ENCODE measurements at places on chromosomes 11 and 22. TPM values are rescaled to one million over a fixed set of nuclear protein-coding genes. Genes with fewer than 3 reads are reported as not detected.

DNA sequence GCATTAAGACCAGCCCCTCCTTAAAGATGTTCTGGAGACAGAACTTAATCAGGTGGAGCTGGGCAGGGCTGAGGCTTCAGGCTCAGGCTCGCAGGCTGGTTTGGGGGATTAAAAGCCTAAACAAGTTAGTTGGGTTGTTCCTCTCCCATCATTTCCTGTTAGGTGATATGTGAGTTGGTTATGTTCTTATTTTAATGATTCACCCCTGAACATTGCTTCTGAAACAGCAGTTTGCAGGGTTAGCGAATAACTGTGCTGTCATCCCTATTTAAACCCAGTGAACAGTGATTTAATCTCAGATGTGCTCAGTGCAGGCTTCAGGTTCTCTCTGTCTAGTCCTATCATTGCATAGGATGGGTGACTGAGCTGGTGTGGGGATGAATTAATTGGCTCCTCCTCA, 47.4 kb upstream of the BIRC3 start:
- DNase-seq, result no peak

DNA sequence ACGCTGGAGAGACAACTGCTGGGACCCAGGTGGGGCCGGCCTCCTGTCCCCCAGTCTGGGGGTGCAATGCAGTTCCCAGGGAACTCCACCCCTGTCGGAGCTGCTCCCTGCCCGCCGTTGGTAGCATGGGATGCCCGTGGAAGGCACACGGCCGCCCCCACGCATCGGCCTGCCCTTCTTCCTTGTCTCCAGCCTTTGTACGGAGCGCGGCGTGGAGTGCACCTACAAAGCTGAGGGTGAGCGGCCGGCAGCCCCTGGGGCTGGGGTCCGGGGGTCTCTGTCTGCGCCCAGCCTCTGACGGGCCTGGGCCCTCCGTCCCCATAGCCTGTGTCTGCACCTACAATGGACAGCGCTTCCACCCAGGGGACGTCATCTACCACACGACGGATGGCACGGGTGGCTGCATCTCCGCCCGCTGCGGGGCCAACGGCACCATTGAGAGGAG, 23.2 kb downstream of the MUC5AC start:
- DNase-seq, result no peak

DNA sequence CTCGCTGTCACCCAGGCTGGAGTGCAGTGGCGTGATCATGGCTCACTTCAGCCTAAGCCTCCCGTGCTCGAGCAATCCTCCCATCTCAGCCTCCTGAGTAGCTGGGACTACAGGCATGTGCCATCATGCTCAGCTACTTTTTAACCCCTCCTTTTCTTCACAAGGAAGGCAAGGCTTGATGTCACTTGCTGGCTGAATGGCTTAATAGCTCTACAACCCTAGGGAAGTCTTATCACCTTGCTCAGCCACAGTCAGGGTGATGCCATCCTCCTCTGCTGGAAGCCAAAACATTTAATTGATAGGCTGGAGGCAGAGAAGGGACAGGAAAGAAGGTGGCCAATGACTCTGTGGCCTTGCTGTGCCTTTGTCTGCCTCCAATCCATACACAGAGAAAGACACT, 131.9 kb downstream of the MED15 start:
- no peak for DNase-seq

GRCh38 chr11:106858200-106858599, 160.1 kb downstream of the GUCY1A2 start:
- no peak for DNase-seq

GRCh38 chr11:107472966-107473365, 15.3 kb upstream of the CWF19L2 start:
- no peak for DNase-seq

DNA sequence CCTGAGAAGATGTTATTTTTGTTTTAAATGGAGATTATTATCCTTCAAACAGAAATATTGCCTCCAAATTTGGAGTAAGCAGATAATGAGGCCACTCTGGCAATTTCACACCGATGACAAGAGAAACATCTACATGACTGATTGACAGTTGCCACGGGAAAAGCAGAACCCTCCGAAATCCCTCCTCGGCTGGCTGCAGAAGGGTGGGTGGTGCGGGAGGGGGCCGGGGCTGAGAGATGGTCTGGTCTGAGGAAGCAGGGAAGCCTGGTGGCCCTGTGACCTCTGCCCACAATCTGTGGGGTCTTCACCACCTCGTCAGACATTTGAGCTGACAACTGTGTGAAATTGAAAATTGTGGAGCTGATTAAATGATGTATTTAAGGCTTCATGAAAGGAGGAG, 503.2 kb downstream of the MN1 start:
- DNase-seq, result no peak

- no peak for DNase-seq
These were observed 26.0 kb upstream of the DGCR8 start for GRCh38 chr22:20054034-20054427.

DNA sequence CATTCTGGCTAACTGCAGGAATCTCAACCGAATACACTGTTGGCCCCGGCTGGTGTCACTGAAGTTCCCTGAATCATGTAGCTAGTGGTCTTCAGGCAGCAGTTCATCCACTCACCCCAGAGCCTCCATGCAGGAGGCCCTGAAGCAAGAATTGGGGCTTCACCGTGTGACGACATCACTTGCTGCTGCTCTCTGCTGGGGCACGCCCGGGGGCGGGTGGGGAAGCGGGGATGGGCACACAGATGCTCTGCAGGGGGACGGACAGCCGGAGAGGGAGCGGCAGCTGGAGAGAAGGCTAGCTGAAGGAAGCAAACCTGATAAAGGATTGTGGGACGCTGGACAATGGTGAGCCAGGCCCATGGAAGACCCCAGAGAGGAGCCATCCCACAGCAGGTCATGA, 17.0 kb downstream of the B3GAT1 start:
- DNase-seq, result no peak

DNA sequence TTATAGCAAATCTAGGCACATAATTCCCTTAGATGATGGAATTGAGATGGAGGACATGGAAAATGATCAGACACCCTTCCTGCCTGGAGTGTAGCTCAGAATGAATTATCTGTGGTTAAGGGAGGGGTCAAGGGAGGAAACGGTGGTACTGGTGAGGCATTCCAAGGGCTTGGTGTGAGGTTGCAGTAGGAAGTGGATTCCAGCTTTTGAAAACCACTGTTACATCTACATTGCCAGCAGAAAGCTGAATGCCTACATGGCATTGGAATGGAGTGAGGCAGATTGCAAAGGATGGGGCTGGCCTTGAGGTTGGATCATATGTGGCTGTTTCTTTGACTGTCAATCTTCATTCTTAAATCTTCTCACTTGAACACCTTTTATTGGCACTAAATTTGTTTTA, 684.4 kb downstream of the NTM start:
- no peak for DNase-seq

- peak; percentile 80 for DNase-seq
These were observed 149.3 kb downstream of the FBXO7 start for GRCh38 chr22:32623943-32624342.

DNA sequence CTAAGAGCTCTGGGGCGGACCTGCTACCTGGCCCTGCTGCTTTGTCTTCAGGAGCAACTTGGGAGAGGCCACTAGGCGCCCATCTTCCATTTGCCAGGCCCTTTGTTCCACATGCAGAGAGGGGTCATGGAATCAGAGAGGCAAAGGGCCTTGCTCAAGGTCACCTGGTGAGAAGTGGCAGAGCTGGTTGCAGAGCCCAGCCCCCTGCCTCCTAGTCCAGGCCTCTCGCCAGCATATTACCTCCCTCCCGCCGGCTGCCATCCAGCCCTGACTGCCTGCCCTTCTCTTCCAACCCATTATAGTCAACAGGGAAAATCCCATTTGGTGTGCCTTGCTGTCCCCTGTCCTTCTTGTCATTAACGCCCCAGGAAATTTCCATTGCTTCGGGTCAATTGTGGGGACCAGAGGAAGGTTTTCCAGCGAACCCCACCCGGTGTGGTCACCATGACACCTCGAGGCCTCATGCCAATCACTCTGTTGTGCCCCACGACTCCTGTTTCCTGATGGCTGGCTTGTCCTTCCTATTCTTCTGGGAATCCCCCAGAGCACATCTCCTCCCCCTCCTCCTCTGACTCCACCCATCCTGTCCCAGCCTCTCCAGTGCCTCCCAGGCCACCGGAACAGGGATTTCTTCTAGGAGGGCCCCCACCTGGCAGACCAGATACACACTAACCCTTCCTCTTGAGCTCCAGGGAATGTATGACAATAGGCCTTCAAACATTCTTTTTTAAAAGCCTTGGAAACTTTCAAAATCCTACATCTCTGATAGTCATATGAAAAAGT, 77.0 kb downstream of the NECTIN1 start:
- DNase-seq, result no peak

GRCh38 chr11:68709062-68709461, 24.7 kb downstream of the GAL start:
- DNase-seq, result no peak

DNA sequence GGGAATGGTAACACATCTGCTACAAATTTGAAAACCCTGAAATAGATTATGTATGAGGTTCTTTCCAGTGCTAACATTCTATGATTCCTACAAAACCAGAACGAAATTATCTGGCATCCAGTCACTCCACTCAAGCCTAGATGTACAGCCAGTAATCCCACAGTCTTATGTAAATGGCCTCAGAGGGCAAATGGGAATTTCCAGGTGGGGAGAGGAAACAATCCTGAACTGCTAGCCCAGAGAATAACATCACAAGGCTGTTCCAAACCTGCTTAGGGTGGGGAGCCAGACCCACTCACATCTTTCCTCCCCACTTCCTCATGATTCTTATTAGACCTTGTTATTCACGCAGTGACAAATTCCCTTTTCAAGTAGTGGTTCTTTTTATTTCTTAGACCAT, 3.5 kb downstream of the FIBIN start:
- DNase-seq, result no peak

- no peak for DNase-seq
These were observed 23.7 kb downstream of the SHANK3 start for GRCh38 chr22:50696251-50696798.

The CASP5 gene
- not detected for total RNA-seq

The SYT8 gene
- total RNA-seq, result 6.7 TPM

The CHST1 gene
- total RNA-seq, result 0.37 TPM

The DGCR8 gene
- total RNA-seq, result 48.5 TPM

All from stomach (tissue), 19 donors.